Activated CD4-positive, alpha-beta T cell treated with anti-CD3 and anti-CD28 coated beads, Interleukin-2, amount 10 ng/mL, durations not matched to agents 24 days and 14 days (primary cell): ENCODE measurements at places on chromosomes 2 and 18. TPM values are rescaled to one million over a fixed set of nuclear protein-coding genes. Genes with fewer than 3 reads are reported as not detected.

SERPINB10 gene
- not detected in 2 replicates for total RNA-seq

FAM124B gene
- 0.47 and 0.64 TPM in 2 replicates for total RNA-seq

IL1F10 gene
- not detected in 2 replicates for total RNA-seq

SOWAHC gene
- total RNA-seq: 0.26 TPM in 2 replicates

TIGD1 gene
- total RNA-seq: 8.5 and 9.4 TPM in 2 replicates
